ENCODE measurements at places on chromosomes 7 and 10. TPM values are rescaled to one million over a fixed set of nuclear protein-coding genes. Genes with fewer than 3 reads are reported as not detected.

ELN gene
- 210 TPM for total RNA-seq

GRCh38 chr7:34155220-34155908 lies 250.0 kb downstream of the BMPER start:
- H3K27me3 ChIP-seq: no peaks in the 10 kb centered on the region
- no peak for DNase-seq
- H3K36me3 ChIP-seq: no peaks in the 10 kb centered on the region
- no peak overlapping the region for H3K4me3 ChIP-seq

DNA sequence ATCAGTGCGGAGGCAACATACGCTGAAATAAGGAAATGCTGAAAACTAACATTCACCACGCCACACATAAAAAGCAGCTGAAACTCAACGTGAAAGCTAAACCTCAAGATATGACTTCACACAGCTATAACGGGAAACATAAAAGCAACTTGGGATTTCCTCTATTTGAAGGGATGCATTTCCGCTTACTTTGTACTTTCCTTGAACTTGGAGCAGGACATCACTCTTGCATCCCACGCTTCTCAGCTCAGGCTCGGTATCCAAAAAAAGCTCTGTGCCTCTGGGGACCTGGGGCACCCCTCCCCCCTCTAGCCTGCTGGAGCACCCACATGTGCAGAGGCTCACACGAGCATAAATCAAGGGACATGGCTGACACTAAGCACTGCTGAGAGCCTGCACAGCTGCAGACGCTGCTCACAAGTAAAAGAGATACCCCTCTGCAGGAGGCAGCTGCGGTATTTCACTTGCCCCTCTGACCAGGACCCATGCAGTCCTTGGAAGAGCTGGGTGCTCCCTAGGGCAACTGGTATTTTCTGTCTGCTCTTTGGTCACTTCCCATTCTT lies 34.2 kb downstream of the PARD3 start:
- no peak overlapping the region for H3K4me3 ChIP-seq
- DNase-seq: no peak
- H3K27me3 ChIP-seq: no peaks in the 10 kb centered on the region
- peaks cover 27% of the 10 kb centered on the region for H3K4me1 ChIP-seq
- H3K27ac ChIP-seq: no peak overlapping the region

PDIA4 gene
- 50.7 TPM for total RNA-seq

GIMAP5 gene
- total RNA-seq: 63.2 TPM

- H3K4me1 ChIP-seq: no peaks in the 10 kb centered on the region
- H3K27me3 ChIP-seq: no peaks in the 10 kb centered on the region
- no peak overlapping the region for H3K4me3 ChIP-seq
- H3K36me3 ChIP-seq: no peaks in the 10 kb centered on the region
- no peak overlapping the region for H3K27ac ChIP-seq
Measured at GRCh38 chr10:129694691-129695243, 227.7 kb downstream of the MGMT start.

- H3K27ac ChIP-seq: peak overlapping the region; percentile 90
- peaks cover 7% of the 10 kb centered on the region for H3K36me3 ChIP-seq
- H3K4me3 ChIP-seq: no peak overlapping the region
Measured at GRCh38 chr10:80503584-80504157, 34.0 kb upstream of the SH2D4B start.

- H3K4me3 ChIP-seq: no peak overlapping the region
- H3K27me3 ChIP-seq: no peaks in the 10 kb centered on the region
- peak overlapping the region; percentile 55 for H3K27ac ChIP-seq
Measured at GRCh38 chr10:17904564-17904963, 47.2 kb upstream of the SLC39A12 start.

DNA sequence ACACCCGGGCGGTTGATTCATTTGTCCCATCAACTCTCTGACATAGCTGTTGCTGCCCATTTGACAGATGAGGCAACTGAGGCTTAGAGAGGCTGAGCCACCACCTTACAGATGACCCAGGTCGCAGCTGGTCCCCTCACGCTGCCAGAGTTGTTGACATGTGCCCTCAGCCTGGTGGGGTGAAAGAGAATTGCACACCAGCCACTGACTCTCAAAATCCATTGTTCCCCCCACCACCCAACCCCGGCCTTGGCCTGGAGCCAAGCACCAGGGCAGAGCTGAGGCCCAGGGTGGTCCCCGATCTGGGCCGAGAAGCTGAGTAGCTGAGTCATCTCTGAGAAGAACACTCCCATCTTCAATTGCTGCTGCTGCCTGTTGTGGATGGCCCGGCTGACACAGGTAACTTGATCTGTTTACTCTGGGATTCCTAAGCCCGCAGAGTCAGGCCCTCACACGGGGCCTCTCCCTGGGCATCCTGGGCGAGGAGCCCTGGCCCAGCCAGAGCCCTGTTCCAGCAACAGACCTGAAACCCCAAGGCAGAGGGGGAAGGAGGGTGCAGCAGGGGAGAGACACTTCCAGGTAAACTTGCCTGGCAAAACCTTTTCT lies 27.5 kb downstream of the PVRIG start:
- no peaks in the 10 kb centered on the region for H3K27me3 ChIP-seq
- H3K36me3 ChIP-seq: no peaks in the 10 kb centered on the region
- no peak overlapping the region for H3K27ac ChIP-seq

IGF2BP3 gene
- 1.5 TPM for total RNA-seq

PAPOLB gene
- total RNA-seq: 2.1 TPM

Measured in upper lobe of left lung (tissue), 6 donors.